ENCODE measurements at places on chromosomes 3 and 15.
A peak's percentile ranks its signal among the peaks of the same experiment; 100 is the strongest.

DNA sequence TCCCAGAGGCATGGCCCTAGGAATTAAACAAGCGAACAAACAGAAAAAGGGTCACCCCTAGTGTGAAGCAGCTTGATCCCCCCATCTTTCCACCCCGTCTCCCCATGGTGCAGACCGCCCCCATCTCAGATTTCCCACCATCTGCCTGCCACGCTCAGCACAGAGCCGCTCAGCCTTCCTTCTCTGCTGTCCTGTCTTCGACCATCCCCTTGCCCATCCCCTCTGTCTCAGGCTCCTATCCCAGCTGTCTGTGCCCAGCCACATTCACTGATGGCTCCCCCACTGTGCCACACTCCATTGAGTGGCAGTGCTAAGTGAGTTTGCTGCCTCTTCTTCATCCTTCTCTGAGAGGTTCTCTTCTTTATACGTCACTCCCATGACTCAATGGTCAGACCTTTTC, 11.7 kb upstream of the BTBD1 start:
- DNase-seq: no peak

DNA sequence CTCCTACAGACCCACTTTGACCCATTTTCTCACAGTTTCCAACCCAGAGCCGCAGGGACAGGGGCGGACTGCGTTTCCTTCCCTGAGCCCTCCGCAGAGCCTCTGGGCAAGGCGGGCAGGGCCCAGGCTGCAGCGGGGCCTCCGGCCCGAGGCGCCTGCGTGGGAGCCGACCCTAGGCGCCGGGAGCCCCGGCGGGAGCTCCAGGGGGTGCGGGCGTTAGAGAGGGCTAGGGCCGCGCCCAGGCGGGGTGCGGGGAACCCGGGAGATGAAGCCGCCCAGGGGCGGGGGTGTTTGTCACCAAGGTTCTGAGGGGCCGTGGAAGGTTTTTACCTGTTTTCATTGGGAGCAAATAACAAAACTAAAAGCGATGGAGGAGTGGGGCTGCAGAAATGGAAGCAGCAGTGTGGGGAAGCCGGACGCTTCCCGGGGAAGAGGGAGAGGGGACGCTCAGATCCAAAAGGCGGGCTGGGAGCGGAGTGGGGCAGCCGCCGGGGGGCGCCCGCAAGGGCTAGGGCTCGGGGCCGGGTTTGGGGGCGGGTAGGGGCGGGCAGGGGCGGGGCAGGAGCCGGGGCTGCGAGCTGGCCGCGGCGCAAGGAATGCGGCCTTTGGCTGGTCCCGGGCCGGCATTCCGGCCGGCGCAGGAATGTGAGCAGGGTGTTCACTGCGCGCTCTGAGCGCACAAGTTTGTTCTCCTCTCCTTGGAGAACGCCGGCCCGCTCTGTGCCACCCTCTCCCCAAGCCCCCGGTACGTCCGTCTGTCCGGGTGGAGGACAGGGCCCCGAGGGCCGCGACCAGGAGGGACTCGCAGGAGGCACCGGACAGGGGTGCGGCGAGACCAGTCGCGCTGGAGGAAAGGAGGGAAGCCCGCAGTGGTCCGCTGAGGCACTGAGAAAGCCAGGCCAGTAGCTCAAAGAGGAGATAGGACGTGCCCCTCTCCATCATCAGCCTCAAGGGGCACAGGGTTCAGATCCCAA, 61.1 kb downstream of the AMOTL2 start:
- DNase-seq: no peak

GRCh38 chr3:191499307-191500080, 38.5 kb downstream of the PYDC2 start:
- peak; percentile 77 for DNase-seq

GRCh38 chr3:8497582-8497981, 4.0 kb upstream of the LMCD1 start:
- no peak for DNase-seq

GRCh38 chr3:161413127-161413854, 42.0 kb upstream of the SPTSSB start:
- DNase-seq: no peak

- DNase-seq: no peak
Observed at GRCh38 chr15:100690795-100691158, 88.4 kb downstream of the ASB7 start.

DNA sequence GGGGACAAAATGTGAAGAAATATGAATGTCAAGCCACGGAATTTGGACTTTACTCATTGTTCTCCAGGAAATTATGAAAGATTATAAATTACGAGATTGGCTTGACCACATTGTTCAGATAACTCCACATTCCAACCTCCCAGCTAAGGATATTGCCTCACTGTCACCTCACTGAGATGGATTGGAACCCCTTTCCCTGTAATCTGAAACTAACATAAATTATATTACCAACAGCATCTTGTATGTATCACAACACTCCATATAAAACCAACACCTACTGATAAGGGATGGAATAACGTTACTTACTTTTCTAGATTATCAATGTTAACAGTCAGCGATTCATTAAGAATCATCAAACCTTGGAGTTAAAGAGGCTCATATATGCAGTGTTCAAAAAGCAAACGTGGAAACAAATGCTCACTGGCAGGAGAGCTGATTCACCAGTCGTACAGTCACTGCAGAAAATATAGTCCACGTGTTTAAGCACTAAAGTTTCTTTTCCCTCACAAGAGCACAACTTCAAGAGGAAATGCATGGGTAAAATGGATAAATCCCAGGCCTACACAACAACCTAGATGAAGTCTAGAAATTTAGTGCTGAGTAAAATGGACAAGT, 451.5 kb downstream of the FGF12 start:
- no peak for DNase-seq

DNA sequence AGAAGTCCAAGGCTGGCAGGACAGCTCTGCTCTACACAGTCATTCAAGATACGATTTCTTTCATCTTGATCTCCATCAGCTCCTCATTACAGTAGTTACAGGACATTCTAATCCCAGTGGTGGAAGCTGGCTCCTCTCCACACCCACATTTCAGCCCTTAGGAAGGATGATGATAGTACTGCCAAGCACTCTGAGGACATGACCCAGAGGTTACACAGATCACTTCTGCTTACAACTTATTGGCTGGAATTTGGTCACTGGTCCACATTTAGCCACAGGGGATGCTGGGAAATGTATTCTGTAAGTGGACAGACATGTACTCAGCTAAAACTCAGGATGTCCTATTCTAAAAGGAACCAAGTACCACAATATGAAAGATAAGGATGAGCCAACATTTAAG, 77.1 kb downstream of the IQCH start:
- no peak for DNase-seq

DNA sequence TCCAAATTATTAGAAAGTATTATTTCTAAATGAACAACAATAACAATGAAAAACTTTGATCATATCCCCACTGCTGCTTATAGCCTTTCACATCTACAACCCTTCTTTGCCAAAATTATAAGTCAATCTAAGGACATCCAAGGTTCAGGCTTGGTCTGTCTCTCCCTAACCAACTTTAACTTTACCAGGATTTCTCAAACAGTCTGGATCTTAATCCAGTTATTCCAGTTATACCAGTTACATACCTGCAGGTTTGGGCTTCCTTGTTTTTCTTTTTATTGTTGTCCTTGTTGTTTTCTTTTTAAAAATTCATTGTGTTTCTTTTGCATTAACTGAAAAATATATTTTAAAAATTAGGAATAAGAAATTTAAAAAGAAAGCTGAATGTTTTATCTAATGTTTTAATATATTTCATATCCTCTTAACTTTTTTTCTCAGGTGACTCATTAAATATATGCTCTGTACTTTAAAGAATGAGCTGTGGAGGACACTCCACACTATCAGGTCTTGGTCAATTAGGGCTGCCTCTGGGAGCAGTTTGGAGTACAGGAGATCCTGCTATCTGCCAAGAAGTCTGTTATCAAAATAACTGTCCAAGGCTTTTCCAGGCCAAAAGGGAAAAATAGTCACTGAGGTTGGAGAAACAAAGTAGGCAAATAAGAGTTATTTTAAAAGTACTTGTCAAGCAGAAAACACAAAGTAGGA, 421.4 kb downstream of the EPHA6 start:
- no peak for DNase-seq

DNA sequence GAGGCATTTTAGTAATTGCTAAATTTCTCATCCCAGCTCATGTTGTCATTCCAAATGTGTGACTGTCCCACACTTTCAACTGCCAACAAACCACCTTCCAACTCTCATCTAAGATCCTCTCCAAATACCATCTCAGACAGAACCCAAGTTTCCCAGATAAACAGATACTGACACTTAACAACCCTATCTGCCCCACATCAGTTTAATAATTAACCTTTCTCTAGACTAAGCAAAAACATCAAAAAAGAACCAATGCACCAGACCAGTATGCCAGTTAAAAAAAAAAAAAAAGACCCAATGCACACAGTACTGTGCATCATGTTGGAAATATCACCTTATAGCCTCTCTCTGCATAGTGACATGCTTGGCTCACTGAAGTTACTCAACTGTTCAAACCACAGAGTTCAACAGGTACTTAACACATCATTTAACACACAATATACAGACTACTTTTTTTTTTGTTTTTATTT, 5.5 kb downstream of the SFMBT1 start:
- DNase-seq: no peak

GRCh38 chr3:14553871-14554270, 13.7 kb upstream of the GRIP2 start:
- DNase-seq: no peak

GRCh38 chr3:9891072-9891622, 737 bp downstream of the JAGN1 start:
- DNase-seq: no peak

DNA sequence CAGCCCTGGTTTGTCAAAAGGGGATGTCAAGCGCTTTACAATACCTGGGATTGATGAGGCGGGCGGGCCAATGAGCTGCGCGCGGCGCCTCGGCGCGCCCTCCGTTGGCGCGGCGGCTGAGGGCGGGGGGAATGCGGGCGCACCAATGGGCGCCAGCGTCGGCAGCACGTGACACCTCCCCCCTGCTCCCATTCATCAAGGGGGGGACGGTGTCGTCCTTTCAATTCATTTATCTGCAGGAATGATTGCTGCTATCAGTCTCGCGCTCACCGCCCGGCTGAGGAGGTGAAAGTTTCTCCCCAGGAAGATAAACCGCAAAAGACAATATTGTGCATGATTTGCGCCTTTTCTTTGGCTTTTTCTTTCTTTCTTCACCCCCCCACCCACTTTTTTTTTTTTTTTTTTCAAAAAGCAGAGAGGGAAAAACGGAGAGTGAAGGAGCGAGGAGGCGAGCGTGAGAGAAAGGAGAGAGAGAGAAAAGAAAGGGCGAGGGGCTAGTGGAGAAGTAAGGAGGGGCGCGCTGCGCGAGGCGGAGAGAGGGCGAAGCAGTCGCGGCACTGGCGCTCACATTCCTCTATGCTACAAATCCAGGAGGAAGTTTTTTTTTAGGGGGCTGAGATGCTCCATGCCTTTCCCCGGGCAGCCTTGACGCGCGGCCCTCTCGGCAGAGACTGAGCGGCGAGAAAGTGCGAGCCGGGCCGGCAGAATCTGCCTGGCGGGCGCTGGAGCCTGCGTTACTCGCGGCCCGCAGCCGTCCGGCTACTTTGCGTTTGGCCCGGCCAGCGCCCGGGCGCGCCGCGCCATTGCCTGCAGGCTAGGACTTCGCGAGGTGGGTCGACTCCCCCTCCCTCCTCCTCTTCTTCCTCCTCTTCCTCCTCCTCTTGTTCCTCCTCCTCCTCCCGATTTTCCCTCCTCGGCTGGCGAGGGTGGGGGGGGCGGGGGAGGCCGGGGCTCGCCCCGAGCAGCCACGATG, at the start of gene ZIC1:
ZIC1 (plus strand) TSS at position 223 of the 973 bp plus-strand sequence; CDS start at position 971, 748 bp downstream.
- no peak for DNase-seq

- DNase-seq: no peak
Observed at GRCh38 chr3:69294014-69294766, 91.7 kb downstream of the FRMD4B start.

- DNase-seq: no peak
Observed at GRCh38 chr3:143585720-143586456, 262.4 kb downstream of the SLC9A9 start.

DNA sequence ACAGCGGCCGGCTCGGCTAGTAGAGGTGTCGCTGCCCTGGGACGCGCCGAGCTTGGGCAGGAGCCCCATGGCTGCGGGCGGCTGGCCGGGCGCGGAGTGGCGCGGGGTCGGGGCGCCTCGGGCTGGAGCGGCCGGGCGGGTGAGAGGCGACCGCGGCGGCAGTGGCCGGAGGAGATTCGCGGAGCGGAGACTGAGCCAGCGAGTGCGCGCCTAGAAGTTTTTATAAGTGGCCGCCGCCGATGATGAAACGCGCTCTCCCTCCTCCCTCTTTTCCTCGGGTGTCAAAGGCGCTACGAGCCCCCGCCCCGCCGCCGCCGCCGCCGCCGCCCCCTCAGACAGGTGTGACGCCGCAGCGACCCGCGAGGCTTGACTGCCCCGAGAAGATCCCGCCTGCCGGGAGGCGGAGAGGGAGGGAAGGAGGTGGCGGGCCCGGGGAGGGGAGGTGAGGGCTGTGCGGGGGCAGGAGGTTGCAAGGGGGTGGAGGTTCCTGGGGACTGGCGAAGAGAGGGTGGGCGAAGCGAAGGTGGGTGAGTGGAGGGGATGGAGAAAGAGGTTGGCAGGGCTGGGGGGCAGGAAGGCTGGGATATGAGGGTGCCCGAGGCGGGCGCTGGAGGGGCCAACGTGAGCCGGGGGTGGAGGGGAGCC, at the start of gene SLCO2A1:
SLCO2A1 (minus strand) TSS at position 192 of the 645 bp plus-strand sequence; CDS start at position 69, 123 bp downstream.
- peak; percentile 33 for DNase-seq

- no peak for DNase-seq
Observed at GRCh38 chr3:59775761-59776325, 726.0 kb upstream of the CFAP20DC start.

- DNase-seq: peak; percentile 34
Observed at GRCh38 chr3:97793420-97794019, 28.3 kb upstream of the CRYBG3 start.

DNA sequence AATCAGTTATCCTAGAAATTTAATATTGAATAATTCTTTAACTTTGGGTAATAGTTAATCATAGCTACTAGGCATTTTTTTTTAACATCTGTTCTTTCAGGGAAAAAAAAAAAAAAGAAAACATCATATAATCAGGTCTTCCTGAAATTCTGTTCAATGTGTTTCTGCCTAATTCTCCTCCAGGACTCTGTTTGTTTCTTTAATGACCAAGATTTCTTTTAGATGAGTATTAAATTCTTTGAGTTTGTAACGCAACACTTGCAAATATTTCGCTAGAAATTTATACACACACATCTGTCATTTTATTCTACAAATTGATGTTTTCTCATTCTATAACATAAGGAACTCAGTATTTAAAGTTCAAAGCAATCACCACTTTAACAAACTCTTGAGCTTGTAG, 56.7 kb downstream of the ALCAM start:
- DNase-seq: no peak

- peak; percentile 69 for DNase-seq
Observed at GRCh38 chr3:183809270-183809669, 16.1 kb downstream of the MAP6D1 start.

Measured in NCI-H345 (cell line).